Naive thymus-derived CD4-positive, alpha-beta T cell (primary cell): ENCODE measurements at places on chromosomes 3 and 15. TPM values are rescaled to one million over a fixed set of nuclear protein-coding genes. Genes with fewer than 3 reads are reported as not detected.

DNA sequence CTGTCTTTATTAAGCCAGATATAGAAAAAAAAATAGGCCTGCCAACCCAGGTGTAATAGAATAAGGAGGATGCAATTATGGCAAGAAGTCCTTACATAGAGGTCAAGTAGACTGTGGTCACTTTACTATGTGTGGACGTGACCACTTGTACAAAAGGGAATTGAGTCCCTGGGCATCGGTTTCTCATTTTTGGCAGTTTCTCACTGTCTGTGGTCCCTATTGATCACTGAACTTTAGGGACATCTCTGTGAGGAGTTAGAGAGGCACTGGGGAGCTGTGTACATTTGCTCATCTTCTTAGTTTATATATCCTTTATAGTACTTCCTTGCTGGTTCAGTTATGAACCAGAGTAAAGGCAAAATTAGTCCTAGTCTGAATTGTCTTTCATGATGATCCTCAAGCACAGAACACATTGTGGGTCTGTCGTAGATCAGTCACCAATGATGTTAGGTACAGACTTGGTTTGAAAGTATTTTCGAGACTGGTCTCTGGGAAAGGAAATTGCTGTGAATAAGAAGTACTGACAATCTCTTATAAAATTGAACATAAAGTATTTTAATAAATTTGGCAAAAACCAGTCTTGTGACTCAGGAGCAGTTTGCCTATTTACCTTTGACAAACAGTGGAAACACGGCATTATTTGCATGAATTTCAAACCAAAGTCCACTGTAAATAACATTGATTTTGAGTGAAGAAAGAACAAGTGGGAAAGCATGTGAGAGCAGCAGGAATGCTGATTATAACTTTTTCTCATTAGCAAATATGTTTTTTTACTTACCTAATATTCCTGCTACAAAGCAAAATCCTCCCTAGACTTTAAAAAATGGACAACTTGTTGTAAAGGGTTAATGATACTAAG lies 218.9 kb upstream of the DPH6 start:
- H3K36me3 ChIP-seq: no peaks in the 10 kb centered on the region
- H3K27ac ChIP-seq: no peak overlapping the region
- no peak overlapping the region for H3K4me3 ChIP-seq
- no peaks in the 10 kb centered on the region for H3K27me3 ChIP-seq

GRCh38 chr3:8869613-8870012 lies 93.7 kb downstream of the RAD18 start:
- H3K27ac ChIP-seq: no peak overlapping the region
- H3K27me3 ChIP-seq: no peaks in the 10 kb centered on the region
- DNase-seq: no peak
- no peaks in the 10 kb centered on the region for H3K4me1 ChIP-seq
- H3K36me3 ChIP-seq: no peaks in the 10 kb centered on the region
- H3K4me3 ChIP-seq: no peak overlapping the region

DNA sequence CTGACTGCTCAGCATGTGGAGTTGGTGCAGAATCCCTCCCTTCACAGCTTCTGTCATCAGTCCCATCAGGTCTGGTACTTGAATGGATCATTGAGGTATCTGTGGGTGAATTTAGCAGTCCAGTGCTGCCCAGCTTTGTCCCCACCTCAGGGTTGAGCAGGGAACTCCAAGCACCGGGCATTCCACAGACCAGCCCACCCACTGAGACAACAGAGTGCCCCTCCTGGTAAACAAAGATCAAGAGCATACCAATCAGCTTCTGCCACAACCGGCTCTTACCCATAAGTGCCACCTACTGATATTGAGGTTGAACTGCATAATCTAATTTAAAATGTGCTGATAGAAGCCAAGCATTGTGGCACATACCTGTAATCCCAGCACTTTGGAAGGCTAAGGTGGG lies 57.1 kb upstream of the FXR1 start:
- no peak overlapping the region for H3K27ac ChIP-seq
- H3K4me1 ChIP-seq: no peaks in the 10 kb centered on the region
- no peaks in the 10 kb centered on the region for H3K36me3 ChIP-seq
- no peak for DNase-seq

- peaks cover 12% of the 10 kb centered on the region for H3K4me1 ChIP-seq
- no peak overlapping the region for H3K4me3 ChIP-seq
- no peak overlapping the region for H3K27ac ChIP-seq
- no peaks in the 10 kb centered on the region for H3K27me3 ChIP-seq
These were observed 119.8 kb downstream of the AKAP13 start for GRCh38 chr15:85500060-85500708.

DNA sequence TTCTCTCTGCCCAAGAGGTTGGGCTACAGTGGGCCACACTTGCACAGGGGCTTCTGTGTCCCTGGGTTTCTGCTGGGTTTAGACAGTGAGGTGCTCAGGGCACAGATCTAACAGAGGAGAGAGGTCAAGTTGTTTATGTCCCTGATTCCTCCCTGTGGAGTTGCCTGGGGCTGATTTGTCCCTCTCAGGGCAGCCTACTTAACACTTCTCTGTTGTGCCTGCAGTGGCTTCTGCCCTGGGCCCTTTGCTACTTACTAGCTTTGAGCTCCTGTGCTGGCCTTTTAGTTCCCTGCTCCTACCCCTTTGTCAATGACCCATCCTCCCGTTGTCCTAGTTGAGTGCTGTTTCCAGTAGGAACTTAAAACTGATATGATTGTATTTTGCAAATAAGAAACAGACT lies 114.0 kb upstream of the RGMA start:
- H3K4me3 ChIP-seq: no peak overlapping the region
- no peak overlapping the region for H3K27ac ChIP-seq
- DNase-seq: no peak
- H3K27me3 ChIP-seq: no peaks in the 10 kb centered on the region

GRCh38 chr3:168974617-168975403 lies 688.7 kb downstream of the MECOM start:
- no peak overlapping the region for H3K4me3 ChIP-seq
- no peaks in the 10 kb centered on the region for H3K4me1 ChIP-seq
- H3K36me3 ChIP-seq: no peaks in the 10 kb centered on the region

- no peaks in the 10 kb centered on the region for H3K36me3 ChIP-seq
- H3K4me1 ChIP-seq: no peaks in the 10 kb centered on the region
- H3K27me3 ChIP-seq: no peaks in the 10 kb centered on the region
- no peak overlapping the region for H3K27ac ChIP-seq
- no peak for DNase-seq
These were observed 89.5 kb upstream of the ATP2B2 start for GRCh38 chr3:10594915-10595314.

DNA sequence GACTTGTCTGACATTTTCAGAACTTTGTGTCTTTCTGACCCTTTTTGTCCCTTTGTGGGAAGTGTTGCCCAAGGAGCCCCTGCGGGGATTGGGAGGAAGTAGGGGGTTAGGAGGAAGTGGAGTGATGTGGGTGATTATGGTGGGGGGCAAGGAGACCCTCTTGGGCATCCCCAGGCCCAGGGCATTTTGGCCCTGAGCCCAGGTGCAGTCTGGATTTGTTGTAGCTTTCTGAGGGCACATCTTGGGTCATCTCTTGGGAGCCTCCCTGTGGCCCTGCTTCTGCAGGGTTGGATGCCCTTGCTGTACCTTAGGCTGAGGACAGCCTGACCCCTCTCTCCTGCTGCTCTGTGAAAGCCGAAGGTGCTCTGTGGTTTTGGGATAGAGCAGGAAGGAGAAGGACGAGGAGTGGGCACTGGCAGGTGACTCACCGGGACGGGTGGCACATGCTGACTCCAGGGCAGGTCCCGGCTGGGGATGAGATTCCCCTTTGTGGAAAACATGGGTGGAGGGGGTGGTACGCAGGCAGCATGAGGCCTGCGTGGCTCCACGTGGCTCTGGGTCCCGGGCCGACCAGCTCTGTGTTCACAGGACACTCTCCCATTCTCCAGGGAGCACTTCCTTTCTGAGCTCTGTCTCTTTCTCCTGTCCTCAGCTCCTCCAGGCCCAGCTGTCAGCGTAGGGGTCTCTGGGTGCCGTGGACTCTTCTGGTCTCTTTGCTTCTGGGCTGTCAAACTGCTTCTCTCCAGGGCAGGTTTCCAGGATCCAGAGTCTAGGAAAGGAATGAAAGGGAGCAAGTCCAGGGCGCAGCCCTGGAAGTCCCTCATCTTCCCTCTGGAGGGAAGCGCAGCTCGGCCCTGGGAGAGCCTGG lies 11.8 kb downstream of the CD276 start:
- no peaks in the 10 kb centered on the region for H3K36me3 ChIP-seq
- no peak for DNase-seq
- H3K4me3 ChIP-seq: no peak overlapping the region
- no peak overlapping the region for H3K27ac ChIP-seq

GRCh38 chr15:73771385-73772045 lies 18.4 kb upstream of the INSYN1 start:
- H3K27me3 ChIP-seq: no peaks in the 10 kb centered on the region
- no peak for DNase-seq

- no peaks in the 10 kb centered on the region for H3K36me3 ChIP-seq
- H3K4me3 ChIP-seq: no peak overlapping the region
- no peaks in the 10 kb centered on the region for H3K27me3 ChIP-seq
These were observed 84.2 kb upstream of the TBL1XR1 start for GRCh38 chr3:177281292-177282118.

DNA sequence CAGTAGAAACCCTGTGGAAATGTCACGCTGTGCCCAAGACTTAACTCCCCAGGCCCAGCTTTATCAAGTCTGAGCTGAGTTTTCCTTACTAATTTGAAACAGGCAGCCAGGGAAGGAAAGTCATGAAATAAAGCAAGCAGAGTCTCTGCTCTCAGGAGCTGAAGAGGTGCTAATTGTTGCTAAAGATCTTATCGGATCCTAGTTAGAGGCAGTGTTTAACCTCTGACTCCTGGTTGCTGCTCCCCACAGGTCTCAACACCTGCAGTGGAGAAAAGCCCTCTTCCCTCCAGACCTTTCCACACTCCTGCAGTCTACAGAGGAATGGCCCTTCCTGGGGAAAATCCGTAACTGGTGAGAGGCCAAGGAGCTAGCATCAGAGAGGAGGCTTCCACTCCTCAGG lies 628.2 kb downstream of the NTRK3 start:
- H3K4me3 ChIP-seq: no peak overlapping the region
- no peak overlapping the region for H3K27ac ChIP-seq
- H3K36me3 ChIP-seq: no peaks in the 10 kb centered on the region
- no peaks in the 10 kb centered on the region for H3K4me1 ChIP-seq
- DNase-seq: no peak

GRCh38 chr3:156694536-156694935 lies 20.1 kb downstream of the TIPARP start:
- no peak overlapping the region for H3K27ac ChIP-seq
- no peak overlapping the region for H3K4me3 ChIP-seq
- peaks cover 21% of the 10 kb centered on the region for H3K36me3 ChIP-seq
- H3K27me3 ChIP-seq: no peaks in the 10 kb centered on the region
- peaks cover 2% of the 10 kb centered on the region for H3K4me1 ChIP-seq

GRCh38 chr3:149411583-149411982 lies 34.1 kb upstream of the TM4SF1 start:
- no peaks in the 10 kb centered on the region for H3K4me1 ChIP-seq
- no peaks in the 10 kb centered on the region for H3K27me3 ChIP-seq
- no peak for DNase-seq
- no peaks in the 10 kb centered on the region for H3K36me3 ChIP-seq
- H3K27ac ChIP-seq: no peak overlapping the region

DNA sequence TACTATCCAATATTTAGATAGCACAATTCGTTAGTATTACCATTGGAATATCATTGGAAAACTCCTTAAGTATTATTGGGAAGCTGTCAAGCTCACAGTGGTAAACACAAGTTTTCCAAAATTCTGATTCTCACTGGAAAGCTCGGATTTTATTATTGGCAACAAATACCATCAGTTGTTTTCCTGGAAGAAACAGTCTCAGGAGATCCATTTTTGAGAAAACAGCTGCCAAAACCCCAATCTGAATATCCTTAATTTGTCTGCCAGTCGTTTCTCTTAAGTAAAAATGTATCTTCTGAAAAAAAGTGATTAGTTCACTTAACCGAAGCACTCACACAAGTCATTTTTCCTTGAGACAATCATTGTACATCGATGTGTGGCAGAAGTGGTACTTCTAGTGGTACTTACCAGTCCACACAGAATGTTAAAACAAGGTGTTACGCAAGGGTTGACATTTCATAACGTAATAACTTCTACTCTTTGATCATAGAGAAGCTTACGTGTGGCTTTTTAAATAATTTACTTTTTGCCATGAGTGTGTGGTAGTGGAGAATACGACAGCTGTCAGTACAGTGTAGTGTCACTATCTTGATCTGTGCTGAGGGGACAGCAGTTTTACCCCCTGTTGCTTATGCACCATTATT lies 74.9 kb downstream of the FAM43A start:
- no peak for DNase-seq
- H3K4me3 ChIP-seq: no peak overlapping the region
- no peaks in the 10 kb centered on the region for H3K4me1 ChIP-seq
- no peaks in the 10 kb centered on the region for H3K36me3 ChIP-seq
- H3K27ac ChIP-seq: no peak overlapping the region

- no peak overlapping the region for H3K4me3 ChIP-seq
- DNase-seq: no peak
- H3K36me3 ChIP-seq: no peaks in the 10 kb centered on the region
- H3K27ac ChIP-seq: no peak overlapping the region
- no peaks in the 10 kb centered on the region for H3K4me1 ChIP-seq
These were observed 8.6 kb downstream of the PIK3CA start for GRCh38 chr3:179156775-179157174.

- no peak overlapping the region for H3K4me3 ChIP-seq
- no peak overlapping the region for H3K27ac ChIP-seq
- peaks cover 6% of the 10 kb centered on the region for H3K36me3 ChIP-seq
- H3K27me3 ChIP-seq: no peaks in the 10 kb centered on the region
- H3K4me1 ChIP-seq: no peaks in the 10 kb centered on the region
- no peak for DNase-seq
These were observed 23.7 kb upstream of the P4HTM start for GRCh38 chr3:48966367-48966766.

DNA sequence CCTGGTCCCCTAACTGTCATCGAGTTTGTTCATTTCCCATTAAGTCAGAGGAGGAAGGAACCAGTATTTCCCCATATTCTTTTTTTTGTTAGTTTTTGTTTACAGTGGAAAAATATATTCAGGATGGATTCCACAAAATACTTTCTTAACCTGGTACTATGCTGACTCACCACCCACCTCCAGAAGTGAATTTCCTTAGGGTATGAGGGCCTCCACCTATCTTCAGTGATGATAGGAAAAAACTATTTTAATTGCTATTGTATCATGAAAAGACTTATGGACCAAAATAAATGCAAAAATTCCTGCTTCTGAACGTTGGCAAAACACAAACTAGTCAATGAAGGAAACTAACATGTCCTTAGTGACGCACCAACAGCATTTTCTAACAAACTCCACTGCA lies 64.2 kb upstream of the FOXP1 start:
- no peak overlapping the region for H3K4me3 ChIP-seq
- no peak overlapping the region for H3K27ac ChIP-seq
- H3K27me3 ChIP-seq: no peaks in the 10 kb centered on the region
- no peaks in the 10 kb centered on the region for H3K4me1 ChIP-seq
- H3K36me3 ChIP-seq: no peaks in the 10 kb centered on the region

GRCh38 chr15:95169541-95170459 lies 938.4 kb downstream of the MCTP2 start:
- DNase-seq: no peak
- no peaks in the 10 kb centered on the region for H3K4me1 ChIP-seq
- no peak overlapping the region for H3K27ac ChIP-seq
- H3K4me3 ChIP-seq: no peak overlapping the region

- DNase-seq: peak; percentile 29
- peaks cover 7% of the 10 kb centered on the region for H3K4me1 ChIP-seq
- no peaks in the 10 kb centered on the region for H3K36me3 ChIP-seq
- peak overlapping the region; percentile 85 for H3K27ac ChIP-seq
These were observed 1.6 kb upstream of the FOXP1 start for GRCh38 chr3:71585131-71585530.

The BTLA gene
- total RNA-seq: 16.2 TPM

The PROK2 gene
- total RNA-seq: not detected

The RHOV gene
- not detected for total RNA-seq

The C2CD4A gene
- not detected for total RNA-seq

The GHRL gene
- 0.35 TPM for total RNA-seq

The RARB gene
- total RNA-seq: not detected in 2 replicates
